ENCODE measurements at places on chromosomes 5 and 9.

GRCh38 chr9:121838746-121839669 is 187.6 kb downstream of the DAB2IP start:
- no peak for DNase-seq

DNA sequence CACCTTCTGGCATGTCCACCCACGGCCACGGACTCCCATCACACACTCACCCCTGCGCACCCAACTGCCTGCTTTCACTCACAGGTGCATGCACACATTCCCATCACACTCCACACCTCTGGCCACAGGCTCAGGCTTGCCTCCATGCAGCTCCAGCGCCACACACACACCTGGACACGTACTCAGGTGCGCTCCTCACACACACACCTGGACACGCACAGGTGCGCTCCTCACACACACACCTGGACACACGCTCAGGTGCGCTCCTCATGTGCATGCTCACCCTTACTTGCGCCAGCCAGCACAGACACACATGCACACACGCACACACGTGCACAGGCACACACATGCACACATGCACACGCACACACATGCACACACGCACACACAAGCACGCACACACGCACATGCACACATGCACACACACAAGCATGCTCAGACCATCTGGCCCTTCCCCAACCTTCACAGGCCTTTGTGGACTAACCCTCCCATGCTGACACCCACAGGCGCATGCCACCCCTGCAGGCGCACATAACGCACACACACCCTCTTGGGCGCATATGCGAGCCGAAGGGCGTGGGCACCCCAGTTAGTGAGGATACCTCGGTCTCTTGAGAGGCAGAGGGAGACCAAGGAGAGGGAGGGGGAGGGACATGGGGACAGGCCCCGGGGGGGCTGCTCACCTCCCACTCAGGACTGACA is 8.3 kb downstream of the GRIN1 start:
- DNase-seq, result no peak

DNA sequence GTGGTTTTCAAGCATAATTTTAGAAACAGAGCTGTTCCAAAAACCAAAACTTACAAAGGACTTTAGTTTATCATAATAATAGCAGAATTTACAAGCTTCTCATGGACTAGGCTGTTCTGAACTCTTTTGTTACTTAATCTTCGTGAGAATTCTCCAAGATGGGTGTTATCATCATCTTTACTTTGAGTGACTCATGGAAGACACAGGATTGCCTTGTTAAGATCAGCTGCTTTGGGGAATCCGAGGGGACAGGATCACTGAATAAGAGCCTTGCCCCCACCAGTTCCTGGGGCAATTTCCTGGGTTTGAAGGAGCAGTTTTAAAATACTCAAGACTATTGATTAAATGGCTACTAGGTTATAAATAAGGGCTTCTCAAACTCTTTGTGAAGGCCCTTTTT is 80.5 kb downstream of the CFAP90 start:
- no peak for DNase-seq

GRCh38 chr9:77735494-77735893 is 87.4 kb upstream of the GNA14 start:
- no peak for DNase-seq

DNA sequence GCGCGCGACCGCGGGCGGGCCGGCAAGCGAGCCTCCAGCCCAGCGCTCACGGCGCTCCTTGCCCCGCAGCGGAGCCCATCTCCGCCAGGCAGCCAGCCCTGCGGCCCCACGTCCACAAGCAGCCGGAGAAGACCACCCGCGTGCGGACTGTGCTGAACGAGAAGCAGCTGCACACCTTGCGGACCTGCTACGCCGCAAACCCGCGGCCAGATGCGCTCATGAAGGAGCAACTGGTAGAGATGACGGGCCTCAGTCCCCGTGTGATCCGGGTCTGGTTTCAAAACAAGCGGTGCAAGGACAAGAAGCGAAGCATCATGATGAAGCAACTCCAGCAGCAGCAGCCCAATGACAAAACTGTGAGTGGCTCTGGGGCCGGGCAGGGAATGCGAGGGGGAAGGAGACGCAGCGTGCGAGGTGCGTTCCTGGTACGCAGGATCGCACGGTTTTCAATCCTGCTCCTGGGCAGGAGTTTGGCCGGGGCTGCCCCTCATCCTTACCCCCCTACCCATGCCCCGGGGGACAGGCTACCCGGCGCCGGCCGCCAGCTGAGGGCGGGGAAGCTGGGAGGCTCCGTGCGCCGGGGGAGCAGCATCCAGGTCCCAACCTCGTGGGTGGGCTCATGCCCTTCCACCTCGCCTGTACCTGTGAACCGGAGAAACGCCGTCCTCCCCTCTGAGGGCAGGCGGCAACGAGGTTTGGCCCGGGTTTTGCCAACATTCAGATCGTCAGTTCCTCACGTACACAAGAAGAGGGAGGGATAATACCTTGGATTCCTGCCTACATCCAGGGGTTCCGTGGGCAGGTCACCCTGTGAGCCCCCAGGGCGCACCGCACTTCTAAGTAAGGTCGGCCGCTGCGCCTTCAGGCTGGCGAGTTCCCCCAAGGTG is 6.6 kb downstream of the ISL1 start:
- DNase-seq, result no peak

- DNase-seq, result no peak
Observed at GRCh38 chr9:116539549-116539948, 147.6 kb upstream of the TRIM32 start.

DNA sequence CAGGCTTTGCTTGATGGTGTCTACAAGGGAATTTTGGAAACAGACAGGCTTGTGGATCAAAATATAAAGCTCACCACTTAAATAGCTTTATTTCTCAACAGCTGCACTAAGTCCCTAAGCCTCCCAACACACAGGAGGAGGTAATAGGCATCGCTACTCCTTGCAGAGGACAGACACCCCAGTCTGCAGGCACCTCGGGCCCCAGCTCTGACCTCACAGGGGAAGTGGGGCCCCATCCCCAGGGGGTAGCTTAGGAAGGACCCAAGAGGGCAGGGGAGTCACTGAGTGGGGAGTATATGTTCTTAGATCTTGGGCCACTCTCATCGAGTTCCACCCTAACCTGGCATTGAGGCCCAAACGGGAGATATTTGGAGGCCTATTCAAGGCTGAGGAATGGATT is 66.7 kb upstream of the XPA start:
- DNase-seq, result no peak

DNA sequence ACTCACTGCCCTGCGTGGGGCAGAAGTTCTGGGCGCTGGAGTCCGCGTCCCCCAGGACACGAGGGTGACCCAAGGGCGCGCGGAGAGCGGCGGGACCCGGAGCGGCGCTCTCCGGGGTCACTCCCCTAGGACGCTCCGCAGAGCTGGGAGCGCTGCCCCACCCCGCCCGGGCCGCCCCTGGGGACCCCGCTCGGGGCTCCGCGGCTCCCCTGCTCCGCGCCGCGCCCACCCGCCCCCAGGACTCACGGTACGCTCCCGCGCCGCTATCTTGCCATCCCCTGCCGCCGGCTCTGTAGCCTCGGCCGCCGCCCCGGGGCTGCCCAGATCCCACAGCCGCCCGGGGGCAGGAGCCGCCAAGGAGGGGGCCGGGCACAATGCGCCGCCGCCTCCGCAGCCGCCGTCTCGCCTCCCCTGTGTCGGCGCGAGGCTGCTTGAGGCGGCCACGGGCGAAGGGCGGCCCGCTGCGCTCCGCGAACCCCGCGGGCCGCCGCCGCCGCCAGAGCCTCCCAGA is 303 bp downstream of the LIFR start:
- DNase-seq, result no peak

DNA sequence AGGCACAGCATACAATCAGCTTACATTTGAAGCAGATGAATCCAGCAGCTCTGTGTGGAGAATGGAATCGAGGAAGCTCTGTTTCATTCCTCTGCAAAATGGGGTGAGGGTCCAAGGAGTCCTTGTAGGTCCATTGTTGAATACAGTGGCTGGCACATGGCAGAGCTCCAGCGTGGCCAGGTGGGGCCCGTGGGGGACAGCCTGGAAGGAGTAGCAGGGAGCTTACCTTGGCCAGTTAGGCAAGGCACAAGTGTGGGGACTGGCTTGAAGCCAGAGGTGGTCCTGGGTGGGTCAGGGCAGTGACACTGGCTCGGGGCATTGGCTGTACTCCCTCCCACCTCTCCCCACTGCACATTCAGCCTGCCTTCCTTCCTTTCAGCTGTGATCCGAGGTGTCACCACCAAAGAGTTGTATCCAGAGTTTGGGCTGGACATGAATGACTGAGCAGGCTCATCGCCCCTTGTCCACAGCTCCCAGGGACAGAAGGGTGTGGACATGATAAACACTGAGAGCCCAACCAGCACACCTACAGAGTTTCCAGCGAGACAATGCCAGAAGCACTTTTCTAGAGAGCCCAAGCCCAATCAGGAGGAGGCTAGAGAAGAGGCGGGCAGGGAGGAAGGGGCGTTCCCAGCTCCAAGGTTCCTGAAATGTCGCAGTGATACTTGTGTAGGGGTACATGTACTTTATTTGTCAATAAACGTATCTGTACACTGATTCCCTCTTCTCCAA is 12.4 kb downstream of the SWI5 start:
- no peak for DNase-seq

DNA sequence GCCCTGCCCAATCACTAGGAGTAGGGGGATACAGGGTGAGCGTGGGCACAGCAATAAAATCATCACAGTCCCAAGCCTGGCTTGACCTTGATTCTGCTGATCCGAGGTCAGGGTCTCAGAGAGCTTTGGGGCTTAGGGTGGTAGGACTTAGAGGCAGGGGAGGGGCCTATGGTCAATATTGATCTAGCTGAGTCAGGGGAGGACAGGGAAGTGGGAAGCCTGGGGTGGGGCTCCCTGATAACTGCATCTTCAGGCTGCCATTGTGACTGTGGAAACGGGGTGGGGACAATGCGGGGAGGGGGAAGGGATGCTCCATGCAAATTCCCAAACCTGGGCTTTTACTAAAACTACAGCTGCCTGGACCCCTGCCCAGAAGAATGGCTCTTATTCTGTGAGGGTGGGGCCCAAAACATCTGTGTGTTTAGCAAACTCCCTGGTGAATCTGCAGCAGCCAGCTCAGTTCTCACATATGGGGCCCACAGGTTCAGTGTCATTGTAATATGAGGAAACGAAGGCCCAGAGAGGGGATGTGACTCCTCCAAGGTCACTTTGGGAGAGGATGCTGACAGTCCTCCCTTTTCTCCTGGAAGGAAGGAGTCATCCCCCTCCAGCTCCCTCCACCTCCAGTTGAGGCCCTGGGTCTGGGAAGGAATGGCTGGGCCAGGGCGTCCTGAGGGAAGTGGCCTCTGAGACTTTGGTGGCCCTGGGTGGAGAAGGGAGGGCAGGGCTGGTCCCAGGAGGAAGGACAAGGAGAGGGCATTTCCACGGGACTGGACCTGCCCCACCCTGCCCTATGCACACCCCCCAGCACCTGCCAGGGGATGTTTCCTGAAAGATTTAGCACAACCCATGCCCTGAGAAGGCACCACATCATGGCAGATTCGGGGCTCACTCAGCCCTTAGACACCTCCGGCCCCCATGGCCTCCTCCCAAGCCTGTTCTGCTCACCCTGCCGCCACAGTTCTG is 26.4 kb downstream of the SLC6A7 start:
- DNase-seq, result no peak

All from GF-D8 (cell line).